Activated naive CD4-positive, alpha-beta T cell treated with Interleukin-2 at 50 U/mL for 16 hours (primary cell): ENCODE measurements at places on chromosomes 1 and 21.

DNA sequence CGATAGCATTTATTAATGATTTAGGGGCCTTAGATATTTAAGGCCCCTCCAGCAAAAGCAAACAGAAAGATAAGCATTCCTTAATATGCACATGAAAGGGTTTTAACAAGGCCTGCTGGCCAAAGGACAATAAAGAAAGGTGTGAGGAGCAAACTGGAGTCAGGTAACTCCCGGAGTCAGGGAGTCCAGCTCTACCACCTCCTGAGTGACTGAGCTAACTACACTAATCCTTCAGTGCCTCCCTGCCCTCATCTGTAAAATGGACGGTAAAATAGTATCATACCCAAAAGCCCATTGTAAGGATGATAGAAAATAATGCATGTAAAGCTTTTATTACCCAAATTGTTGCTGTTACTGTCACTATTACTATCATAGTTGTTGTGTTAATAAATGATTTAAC is 161.7 kb downstream of the SIPA1L2 start:
- no peak for DNase-seq

GRCh38 chr1:69976896-69977295 is 228.5 kb downstream of the LRRC40 start:
- DNase-seq: no peak

- DNase-seq: no peak
These were observed 239.4 kb upstream of the CAMK1G start for GRCh38 chr1:209344156-209344555.

- DNase-seq: peak; percentile 59
These were observed 286.3 kb upstream of the SGIP1 start for GRCh38 chr1:66247415-66248208.

DNA sequence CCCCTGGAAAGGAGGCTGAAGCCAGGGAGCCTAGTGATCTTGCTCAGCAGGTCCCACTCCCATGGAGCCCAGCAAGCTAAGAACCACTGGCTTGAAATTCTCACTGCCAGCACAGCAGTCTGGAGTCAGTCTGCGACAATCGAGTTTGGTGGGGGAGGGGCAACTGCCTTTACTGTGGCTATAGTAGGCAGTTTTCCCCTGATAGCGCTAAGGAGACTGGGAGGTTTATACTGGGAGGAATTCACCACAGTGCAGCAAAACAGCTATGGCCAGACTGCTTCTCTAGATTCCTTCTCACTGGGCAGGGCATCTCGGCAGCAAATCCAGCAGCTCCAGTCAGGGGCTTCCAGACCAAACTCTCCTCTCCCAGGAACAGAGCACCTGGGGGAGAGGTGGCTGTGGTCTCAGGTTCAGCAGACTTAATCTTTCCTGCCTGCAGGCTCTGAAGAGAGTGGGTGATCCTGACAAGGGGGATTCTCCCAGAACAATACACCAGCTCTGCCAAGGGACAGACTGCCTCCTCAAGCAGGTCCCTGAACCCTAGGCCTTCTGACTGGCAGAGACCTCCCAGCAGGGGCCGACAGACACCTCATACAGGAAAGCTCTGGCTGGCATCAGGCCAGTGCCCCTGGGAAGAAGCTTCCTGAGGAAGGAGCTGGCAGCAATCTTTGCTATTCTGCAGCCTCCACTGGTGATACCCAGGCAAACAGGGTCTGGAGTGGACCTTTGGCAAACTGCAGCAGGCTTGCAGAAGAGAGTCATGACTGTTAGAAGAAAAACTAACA is 548.5 kb upstream of the NEGR1 start:
- DNase-seq: no peak

DNA sequence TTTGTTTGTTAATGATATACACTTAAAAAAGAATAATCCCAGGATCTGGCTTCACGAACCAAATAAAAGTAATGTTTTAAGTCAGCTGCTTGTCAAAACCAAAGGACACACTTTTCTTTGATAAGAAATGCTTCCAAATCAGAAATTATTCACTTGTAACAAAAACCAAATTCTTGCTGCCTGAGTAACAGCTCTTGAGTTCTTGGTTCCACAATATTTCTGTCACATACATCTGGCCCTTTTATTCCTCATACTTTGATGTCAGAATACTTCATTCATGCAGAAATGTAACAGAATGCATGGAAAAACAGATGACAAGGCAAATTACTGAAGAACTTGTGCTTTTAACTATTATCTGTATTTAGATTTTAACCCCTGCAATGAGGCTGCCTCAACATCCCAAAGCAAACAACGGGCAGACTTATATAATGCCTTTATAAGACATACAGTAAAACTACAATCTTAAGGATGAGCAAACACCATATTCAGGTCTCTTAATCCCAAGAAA is 1.5 kb downstream of the VAMP4 start:
- DNase-seq: no peak

GRCh38 chr1:242827538-242827937 is 303.0 kb upstream of the PLD5 start:
- DNase-seq: no peak

DNA sequence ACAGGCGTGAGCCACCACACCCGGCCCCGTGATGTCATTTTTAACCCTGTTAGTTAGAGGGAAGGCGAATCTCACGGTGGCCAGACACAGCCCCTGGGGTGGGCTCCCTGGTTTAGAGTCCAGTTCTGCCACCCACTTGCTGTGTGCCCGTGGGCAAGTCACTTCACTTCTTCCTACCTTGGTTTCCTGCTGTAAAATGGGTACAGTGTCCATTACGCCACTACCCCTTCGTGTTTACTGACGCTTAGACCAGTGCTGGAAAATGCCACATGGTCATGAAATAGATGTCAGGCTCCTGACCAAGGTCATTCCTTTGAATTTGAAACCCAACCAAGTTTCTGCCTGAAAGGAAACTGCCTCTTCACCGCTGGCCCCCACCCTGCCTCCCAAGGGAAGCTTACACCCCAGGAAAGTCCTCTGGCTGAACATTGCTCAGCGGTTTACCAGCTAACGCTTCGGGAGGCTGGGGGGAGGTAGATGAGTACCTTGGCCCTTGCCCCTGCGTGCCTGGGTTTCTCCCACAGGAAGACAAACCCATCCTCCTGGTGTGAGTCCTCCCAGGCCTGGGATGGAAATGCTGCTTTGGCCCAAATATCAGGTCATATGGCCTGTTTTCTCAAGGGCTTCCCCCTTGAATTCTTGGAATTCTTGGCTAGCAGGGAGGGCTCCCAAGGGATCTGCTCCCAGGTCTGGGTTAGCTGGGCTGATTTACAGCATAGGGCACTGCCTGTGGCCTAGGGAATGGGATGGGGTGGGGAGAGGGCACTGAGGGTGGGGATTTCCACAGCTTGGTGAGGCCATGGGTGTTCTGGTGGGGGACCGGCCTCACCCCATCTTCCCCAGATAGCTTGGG is 7.6 kb upstream of the AADACL4 start:
- DNase-seq: no peak

DNA sequence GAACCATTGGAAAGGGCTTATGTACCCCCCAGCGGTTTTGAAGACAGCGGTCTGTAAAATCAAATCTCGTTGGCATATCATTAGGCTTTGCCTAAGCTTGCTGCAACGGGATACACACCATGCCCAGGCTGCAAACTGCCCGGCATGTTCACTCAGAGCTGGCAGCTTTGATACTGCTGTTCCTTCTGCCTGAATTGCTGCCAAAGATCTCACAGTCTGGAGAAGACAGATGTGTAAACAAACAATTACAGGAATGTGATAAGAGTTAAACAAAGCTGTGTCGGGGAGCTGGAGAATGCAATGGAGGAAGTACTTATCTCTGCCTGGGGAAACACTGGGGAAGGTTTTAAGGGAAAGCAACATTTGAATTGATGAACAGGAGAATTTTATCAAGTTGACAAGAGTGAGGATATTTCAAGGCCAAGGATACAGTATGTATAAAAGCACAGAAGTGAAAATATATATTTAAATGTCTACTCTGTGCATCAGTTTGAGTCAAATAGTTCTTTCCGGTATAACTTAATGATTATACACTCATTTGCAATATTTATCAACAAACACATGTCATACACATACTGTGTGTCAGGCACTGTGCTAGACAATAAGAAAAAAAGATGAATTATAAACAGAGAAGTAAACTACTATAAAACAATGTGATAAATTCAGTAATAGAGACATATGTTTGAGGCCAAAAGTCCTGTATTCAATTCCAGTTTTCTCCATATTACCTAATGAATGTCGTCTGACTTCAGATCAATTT is 29.9 kb downstream of the CHML start:
- DNase-seq: no peak

DNA sequence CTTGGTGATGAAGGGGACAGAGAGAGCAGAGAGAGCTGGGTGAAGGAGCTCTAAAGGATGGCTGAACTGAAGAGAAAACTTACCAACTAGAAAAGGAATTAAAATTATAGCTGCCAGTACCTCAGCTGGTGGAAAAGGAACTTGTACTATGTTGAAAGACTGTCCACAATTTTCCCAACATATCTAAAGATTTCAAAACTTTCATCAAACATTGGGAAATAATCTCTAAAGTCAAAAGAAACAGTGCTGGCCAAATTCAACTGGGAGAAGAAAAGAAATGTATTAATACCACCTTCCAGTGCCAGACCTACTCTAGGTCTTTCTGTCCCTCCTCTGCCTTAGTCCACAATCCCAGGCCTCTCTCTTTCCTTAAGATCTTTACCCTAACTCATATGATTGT is 6.1 kb downstream of the SMG5 start:
- no peak for DNase-seq

DNA sequence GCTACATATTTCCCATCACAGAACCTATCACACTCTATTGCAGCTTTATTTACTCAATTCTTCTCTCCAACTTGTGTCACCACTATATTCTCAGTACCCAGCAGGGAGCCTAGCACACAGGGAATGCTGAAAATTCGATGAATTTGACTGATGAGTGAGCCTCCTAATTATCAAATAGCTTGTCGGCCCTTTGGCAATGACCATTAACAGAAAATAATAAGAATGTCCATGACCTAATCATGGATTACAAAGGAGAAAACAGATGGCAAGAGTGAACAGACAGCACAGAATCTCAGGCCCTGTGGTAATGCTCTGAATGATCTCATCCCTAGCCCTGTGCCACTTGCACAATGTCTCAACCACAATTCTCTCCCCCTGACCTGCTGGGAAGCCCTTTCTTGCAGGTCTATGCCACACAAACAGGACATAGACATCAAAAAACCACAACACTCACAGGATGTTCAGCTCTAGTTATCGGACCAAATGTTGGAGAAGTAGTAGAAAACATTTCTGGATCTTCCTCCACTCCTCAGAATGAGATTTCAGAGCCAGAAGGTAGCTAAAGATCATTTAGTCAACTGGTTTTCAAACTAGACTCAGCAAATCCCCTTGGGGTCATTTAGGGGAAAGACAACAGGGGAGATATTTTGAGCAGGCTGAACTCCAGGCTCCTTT is 68.4 kb downstream of the LUZP1 start:
- peak; percentile 24 for DNase-seq

GRCh38 chr1:174912264-174912663 is 87.5 kb upstream of the CACYBP start:
- peak; percentile 42 for DNase-seq

- DNase-seq: no peak
These were observed 384.7 kb upstream of the CXADR start for GRCh38 chr21:17128132-17128531.

GRCh38 chr1:54342742-54343687 is 63.2 kb downstream of the SSBP3 start:
- DNase-seq: no peak

DNA sequence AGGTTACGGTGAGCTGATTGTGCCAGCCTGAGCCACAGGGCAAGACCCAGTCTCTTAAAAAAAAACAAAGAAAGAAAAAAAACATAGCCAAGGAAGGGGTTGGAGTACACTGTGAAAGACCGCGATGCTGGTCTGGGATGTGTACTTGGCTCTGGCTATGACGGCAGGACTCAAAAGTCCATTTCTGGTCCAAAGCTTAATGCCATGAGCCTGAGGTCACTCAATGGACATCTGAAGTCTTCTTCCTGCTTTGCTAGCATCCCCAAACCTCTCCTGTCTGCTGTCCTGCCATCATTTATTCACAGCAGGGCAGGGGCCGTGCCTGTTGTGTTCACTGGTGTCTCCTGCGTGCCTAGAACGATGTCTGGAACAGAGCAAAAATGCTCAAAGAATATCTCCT is 1.5 kb upstream of the ARHGEF10L start:
- no peak for DNase-seq

GRCh38 chr21:33883118-33883517 is 32.5 kb downstream of the ATP5PO start:
- no peak for DNase-seq

GRCh38 chr21:42527489-42528158 is 14.0 kb downstream of the SLC37A1 start:
- DNase-seq: peak; percentile 55

DNA sequence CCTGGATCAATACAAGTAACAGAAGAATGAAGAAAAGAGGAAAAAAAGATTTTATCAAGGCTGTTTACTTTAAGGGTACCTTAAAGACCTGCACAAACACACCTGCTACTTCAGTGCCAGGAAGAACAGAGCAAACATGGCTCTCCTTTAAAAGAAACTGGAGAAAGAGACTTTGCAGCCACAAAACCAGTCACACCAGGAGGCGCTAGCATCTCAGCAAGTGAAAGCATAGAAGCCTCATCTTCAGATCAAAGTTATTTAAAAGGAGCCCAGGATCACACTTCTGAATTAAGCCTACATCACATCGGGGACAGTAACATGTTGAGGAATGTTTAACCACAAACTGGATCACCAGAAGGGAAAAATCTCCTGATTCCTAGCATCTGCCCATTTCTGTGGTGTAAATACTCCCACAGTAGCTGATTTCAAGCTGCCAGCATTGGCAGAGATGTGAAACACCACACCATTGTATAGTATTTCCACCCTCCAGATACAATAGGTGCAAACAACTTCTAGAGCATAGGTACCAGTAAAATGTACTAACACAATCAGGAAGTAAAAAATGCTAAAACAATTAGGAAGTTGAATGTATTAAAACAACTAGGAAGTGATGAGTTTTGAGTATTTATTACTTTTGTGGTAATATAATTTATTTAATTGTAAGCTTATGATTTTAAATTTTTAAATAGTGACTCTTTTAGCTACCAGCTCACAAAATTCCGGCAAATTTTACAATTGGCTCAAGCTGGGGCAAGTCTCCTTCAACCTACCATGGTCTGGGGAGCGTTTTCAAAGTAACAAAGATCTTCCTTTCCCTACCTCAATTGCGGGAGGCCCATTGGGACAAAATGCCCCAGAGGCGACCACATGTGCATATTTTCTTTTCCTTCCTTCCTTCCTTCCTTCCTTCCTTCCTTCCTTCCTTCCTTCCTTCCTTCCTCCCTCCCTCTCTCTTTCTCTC is 105.3 kb upstream of the CLDN14 start:
- no peak for DNase-seq

DNA sequence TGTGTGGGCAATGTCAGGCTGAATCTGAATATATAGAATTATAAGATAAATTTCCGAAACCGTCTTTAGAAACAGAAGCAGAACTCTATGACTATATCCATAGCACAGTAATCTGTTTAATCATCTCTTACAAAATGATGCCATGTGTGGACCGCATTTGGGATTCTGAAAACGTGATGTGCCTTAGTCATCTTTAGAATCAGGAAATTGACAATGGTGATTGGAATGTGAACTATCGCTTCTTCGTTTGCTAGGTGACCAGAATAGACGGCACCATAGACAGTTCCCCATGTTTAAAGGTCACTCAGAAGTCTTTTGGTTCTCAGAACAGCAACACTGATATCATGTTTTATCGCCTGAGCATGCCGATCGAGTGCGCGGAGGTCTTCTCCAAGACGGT is 300.3 kb downstream of the ZP4 start:
- DNase-seq: no peak

GRCh38 chr1:184664042-184664660 is 90.5 kb downstream of the EDEM3 start:
- peak; percentile 23 for DNase-seq
